Astrocyte of the cerebellum (primary cell): ENCODE measurements at places on chromosomes 1 and 21.

DNA sequence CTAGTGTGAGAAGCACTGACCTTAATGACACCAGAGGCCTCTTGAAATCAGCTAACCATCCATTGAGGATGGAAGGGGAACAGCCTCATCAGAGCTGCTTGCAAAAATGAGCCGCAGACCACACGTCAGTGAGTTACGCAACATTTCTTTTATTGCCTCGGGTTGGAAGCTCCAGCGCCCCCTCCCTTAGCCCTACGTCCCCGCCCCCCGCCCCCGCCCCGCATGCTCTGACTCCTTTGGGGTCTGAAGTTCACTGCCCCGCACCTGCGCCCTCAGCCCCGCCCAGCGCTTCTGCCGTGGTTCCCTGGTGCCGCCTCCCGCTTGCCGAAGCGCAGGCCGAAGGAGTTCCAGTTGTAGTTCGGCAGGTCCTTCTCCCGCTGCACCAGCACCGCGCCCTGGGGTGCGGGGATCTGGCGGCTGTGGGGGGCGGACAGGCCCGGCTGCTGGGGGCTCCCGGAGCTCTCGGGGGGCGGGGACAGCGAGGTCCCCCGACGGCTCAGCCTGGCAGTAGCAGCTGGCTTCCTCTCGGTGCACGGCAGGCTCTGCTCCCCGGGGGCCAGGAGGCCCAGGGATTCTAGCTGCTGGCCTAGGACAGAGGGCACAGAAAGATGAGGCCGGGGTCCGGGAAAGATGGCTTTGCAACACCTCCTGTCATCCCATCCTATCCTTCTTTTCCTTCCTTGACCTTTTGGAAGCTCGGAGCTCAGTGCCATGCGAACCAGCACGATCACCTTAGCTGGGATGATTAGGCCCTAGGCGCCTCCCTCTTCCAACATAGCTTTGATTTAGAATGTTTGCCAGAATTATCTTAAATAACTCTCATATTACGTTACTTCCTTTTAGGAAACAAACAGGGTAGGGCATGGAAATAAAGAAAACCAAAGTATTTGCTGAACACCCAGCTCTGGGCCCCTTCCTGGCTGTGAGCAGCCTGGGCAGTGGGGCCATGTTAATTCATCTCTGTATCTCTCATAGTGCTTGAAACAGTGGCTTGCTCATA is 5.8 kb downstream of the KISS1 start:
- no peak for DNase-seq

DNA sequence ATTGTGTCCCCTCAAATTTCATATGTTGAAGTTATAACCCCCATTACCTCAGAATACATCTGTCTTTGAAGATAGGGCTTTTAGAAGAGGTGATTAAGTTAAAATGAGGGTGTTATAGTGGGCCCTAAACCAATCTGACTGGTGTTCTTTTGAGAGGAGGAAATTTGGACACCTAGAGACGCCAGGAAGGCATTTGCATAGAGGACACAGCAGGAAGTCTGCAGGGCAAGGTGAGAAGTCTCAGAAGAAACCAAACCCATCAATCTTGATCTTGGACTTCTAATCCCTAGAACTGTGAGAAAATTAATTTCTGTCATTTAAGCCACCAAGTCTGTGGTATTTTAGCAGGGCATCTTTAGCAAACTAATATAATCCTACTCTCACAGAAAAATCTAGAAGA is 13.0 kb downstream of the GOLPH3L start:
- no peak for DNase-seq

GRCh38 chr1:66853379-66853778 is 52.3 kb upstream of the INSL5 start:
- no peak for DNase-seq

DNA sequence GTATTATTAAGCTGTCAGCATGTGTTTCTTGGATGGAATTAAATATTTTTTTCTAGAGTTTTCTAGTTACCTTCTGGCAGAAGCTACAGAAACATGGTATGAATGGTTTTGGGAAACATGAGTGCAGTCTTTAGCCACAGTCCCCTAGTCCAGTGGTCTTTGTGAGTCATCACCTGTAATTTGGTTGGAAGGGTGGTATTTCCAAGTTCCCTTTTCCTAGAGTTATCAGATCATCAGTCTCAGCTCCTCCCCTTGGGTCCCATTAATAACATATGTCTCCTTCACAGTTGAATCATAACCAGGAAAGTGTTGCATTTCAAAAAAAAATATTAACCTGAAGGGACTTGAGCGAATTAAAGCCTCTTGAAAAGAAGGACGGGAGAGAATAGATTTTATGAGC is 27.0 kb downstream of the ELAVL4 start:
- DNase-seq, result no peak

DNA sequence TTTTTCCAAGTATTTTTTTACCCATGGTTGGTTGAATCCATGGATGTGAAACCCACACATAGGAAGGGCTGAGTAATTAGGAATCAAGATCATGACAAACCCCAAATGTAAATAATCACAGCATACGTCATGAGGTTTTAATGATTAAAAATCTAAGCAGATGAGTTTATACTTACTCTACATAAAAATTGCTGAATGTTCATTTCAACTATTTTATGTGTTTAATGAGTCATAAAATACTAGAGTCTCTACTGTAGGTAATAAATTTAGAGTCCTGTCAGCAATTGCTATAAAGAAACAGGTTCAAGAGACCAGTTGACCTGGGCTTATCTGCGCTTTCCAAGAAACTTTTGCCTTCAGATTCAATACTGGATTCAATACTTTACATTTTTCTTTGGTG is 18.2 kb downstream of the CTH start:
- no peak for DNase-seq

- DNase-seq, result peak; percentile 54
Observed at GRCh38 chr1:155873860-155874259, 14.5 kb downstream of the SYT11 start.

- peak; percentile 56 for DNase-seq
Observed at GRCh38 chr1:82565146-82565545, 764.4 kb downstream of the ADGRL2 start.

DNA sequence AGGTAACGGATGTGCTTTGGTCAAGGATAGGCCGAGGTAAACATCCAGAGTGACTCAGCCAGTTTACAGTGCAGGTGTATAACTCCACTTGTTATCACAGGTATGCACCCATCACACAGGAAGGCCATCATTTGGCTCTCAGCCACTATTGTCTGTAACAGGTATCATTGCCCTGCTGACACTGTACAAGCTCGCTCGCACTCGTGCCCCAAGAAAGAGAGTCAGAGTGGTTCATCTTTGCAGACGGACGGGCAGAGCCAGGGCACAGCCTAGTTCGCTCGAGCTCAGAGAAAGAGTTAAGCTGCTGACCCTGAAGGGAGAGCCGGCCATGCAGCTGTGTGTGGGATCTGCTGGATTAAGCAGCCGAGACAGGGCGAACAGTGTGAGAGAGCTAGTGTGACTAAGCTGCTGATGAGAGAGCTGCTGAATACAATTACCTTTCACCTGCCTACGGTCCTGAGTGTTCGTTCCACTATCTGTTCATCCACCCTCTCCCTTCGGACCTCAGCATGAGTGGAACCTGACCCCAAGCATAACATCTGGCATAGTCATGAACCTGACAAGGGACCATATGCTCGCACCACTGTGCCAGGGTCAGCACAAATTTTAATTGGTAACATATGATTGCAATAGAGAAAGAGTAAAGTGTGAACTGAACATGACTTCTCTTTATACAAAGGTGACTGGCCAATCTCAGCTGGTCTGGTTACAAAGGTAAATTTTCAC is 27.0 kb upstream of the LYPD8 start:
- no peak for DNase-seq

DNA sequence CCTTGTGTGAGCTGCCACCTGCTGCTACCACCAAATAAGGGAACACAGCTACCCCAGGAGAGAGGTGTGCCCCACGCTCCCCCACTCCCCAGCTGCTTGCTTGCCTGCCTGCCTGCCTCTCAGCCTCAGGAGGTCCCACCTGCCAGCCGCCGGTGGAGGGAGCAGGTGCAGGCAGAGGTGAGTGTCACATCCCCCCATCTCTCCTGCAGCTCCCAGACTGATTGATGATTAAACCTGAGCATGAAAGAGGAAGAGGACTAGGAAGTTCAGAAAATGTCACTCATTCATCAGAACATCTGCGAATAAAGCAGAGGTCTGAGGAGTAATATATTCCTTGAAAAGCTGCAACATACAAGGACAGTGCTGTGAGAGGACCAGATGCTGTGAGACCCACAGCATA is 58.6 kb upstream of the HIVEP3 start:
- no peak for DNase-seq

DNA sequence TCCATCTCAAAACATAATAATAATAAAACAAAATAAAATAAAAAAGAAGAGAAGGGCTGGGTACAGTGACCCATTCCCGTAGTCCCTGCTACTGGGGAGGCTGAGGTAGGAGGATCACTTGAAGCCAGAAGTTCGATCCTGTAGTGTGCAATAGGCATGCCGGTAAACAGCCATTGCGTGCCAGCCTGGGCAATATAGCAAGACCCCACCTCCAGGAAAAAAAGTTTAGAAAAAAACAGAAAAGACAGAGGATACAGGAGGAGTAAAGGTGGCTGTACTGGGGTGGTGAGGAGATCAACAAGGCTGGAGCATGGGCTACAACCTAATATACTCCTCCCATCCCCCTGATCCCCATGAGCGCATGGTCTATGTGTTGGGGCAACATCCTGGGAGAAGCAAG is 30.8 kb downstream of the PTAFR start:
- no peak for DNase-seq

GRCh38 chr1:2585318-2586092 is 1.1 kb upstream of the PRXL2B start:
- no peak for DNase-seq

DNA sequence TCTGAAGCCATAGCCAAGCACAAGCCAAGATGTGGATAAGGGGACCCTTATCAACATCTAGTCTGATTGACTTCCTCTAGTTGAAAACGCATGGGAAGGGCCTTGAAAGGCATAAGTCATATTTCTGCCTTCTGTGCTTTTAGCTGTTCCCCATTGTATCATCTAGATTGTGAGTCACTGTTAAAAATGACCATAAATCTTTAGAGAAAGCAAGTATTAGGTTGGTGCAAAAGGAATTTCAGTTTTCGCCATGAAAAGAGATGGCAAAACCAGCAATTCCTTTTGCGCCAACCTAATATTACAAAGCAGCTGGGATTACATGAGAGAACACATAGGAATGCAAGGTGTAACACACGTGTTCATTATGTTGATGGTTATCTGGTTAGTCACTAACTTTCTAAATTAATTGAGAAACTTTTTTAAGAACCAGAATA is 63.6 kb downstream of the CLIC6 start:
- DNase-seq, result no peak

DNA sequence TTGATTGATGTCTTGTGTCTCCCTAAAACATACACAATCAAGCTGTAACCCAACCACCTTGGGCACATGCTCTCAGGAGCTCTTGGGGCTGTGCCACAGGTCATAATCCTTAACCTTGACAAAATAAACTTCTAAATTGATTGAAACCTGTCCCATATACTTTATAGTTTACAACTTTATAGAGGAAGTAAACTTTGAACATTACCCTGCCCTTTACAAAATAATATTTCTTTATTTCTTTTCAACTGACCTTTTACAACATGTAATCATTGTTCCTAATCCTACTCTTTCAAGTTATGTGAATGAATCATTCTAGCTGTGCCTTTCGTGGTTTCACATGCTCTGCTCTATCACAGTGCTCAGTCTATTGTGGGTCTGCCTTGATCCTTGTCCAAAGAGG is 118.3 kb upstream of the ATP1A1 start:
- DNase-seq, result no peak

DNA sequence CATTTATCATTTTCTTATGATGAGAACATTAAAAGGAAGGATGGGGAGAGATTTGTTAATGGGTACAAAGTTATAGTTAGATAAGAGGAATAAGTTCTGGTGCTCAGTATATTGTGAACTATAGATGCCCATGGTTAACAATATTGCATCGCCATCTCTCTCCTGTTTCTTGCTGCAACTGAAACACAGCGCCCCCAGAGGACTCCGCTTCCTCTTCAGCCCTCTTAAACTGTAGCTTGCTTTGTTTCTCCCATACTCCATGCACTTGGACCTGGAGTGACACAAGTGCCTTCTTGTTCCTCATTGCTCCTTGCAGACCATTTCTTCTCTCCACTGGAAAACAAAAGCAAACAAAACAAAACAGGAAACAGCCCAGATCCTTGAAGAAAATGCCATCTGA is 70.1 kb upstream of the NTPCR start:
- DNase-seq, result no peak

GRCh38 chr1:29786791-29787732 is 550.7 kb downstream of the PTPRU start:
- DNase-seq, result no peak

- DNase-seq, result no peak
Observed at GRCh38 chr1:234545517-234546386, 64.2 kb downstream of the IRF2BP2 start.

- DNase-seq, result no peak
Observed at GRCh38 chr21:30083225-30083945, 83.2 kb downstream of the CLDN17 start.

DNA sequence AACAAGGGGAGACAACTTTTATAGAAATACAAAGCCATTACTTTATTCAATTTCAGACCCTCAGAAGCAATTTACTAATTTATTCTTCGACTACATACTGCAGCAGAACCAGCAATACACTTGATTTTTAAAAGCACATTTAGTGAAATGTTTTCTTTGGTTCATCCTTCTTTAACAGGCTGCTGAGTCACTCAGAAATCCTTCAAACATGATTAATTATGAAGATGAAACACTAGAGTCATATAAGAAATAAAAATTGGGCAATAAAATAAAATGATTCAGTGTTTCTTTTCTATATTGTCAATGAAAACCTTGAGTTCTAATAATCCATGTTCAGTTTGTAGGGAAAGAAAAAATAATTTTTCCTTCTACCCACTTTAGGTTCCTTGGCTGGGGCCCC is 47.0 kb downstream of the CHML start:
- no peak for DNase-seq

DNA sequence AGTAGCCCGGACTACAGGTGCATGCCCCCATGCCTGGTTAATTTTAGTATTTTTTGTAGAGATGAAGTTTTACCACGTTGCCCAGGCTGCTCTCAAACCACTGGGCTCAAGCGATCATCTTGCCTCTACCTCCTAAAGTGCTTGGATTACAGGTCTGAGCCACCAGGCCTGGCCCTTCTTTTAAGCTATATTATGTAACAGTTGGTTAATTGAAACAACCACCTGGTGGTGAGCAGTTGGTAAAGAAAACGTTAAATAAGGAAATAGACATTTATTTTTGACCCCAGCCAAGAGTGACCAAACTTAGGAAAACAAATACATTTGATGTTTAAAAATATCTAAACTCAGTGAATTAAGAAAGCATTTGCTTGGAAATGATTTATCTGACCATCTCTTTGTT is 12.1 kb upstream of the PDC start:
- no peak for DNase-seq

- no peak for DNase-seq
Observed at GRCh38 chr1:10065344-10065685, 32.6 kb downstream of the UBE4B start.
